Endodermal cell (in vitro differentiated cells): ENCODE measurements at places on chromosomes 5 and 9. TPM values are rescaled to one million over a fixed set of nuclear protein-coding genes. Genes with fewer than 3 reads are reported as not detected.
A peak's percentile ranks its signal among the peaks of the same experiment; 100 is the strongest.

Gene ALG2
- total RNA-seq = 26.4 to 28.8 TPM (median 27.0 TPM) in 3 replicates

Gene SLC25A2
- total RNA-seq = 0.55 TPM in 1 of 3 replicates, not detected in the others

Gene SPINK13
- not detected in 3 replicates for total RNA-seq

Gene PLPP1
- total RNA-seq = 29.0 to 51.1 TPM (median 30.0 TPM) in 3 replicates

Gene CORO2A
- total RNA-seq = 21.0 to 26.3 TPM (median 21.1 TPM) in 3 replicates

Gene CACNA1B
- 3.6 to 4.6 TPM (median 4.0 TPM) in 3 replicates for total RNA-seq

Gene PCDHA11
- 3.4 to 4.7 TPM (median 4.6 TPM) in 3 replicates for total RNA-seq

Gene ZNG1E
- total RNA-seq = 53.2 to 83.7 TPM (median 54.7 TPM) in 3 replicates

Gene CFAP157
- 0.20 to 0.82 TPM (median 0.27 TPM) in 3 replicates for total RNA-seq

Gene ADAMTSL1
- total RNA-seq = 0.19 TPM in 1 of 3 replicates, not detected in the others

Gene PFN3
- not detected in 2 replicates for total RNA-seq

Gene SCGB3A1
- 0.57 TPM in 1 of 2 replicates, not detected in the other for total RNA-seq

DNA sequence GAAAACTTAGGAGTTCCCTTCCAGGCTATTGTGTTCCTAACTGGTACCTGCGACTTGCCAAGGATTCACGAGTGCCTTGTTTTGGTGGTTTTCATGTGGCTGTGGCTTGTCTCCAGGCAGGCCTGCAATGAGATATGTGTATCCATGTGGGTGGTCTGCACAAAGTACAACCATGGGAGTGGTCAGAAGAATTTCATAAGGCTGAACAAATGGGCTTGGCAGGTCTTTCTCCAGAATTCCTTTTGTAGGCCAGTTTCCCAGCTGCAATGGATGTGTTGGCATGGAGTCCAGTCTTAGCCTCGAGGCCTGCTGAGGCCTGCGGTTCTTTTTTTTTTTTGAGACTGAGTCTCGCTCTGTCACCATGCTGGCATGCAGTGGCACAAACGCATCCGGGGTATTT, 28.8 kb upstream of the MELK start:
- no peak overlapping the region for H3K27ac ChIP-seq
- no peak for DNase-seq
- H3K4me1 ChIP-seq = no peaks in the 10 kb centered on the region

- H3K4me1 ChIP-seq = peaks cover 3% of the 10 kb centered on the region
- no peak for DNase-seq
These were observed 6.4 kb upstream of the PLPP1 start for GRCh38 chr5:55541056-55541635.

DNA sequence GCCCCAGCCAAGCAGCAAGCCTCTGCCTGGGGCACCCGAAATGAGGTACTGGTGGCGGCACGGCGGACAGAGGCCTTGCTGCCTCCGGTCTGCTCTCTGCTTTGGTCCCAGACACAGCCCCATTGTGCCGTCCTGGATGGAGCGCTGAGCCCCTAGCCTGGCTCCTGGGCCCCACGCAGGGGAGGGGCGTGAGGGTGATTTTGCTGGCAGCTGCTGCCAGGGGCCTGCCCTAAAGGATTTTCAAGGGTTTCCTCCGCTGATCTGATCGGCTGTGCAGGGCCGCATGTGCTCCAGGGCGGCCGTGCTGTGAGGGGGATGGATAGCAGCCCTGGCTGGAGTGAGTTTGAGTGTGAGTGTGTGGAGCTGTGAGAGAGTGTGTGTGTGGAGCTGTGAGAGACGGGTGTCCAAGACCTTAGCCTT, 1.3 kb downstream of the GPSM1 start:
- no peak for DNase-seq
- H3K4me1 ChIP-seq = peaks cover 17% of the 10 kb centered on the region
- H3K36me3 ChIP-seq = peaks cover 4% of the 10 kb centered on the region
- peak overlapping the region; percentile 81 for H3K27ac ChIP-seq
- H3K27me3 ChIP-seq = no peaks in the 10 kb centered on the region

DNA sequence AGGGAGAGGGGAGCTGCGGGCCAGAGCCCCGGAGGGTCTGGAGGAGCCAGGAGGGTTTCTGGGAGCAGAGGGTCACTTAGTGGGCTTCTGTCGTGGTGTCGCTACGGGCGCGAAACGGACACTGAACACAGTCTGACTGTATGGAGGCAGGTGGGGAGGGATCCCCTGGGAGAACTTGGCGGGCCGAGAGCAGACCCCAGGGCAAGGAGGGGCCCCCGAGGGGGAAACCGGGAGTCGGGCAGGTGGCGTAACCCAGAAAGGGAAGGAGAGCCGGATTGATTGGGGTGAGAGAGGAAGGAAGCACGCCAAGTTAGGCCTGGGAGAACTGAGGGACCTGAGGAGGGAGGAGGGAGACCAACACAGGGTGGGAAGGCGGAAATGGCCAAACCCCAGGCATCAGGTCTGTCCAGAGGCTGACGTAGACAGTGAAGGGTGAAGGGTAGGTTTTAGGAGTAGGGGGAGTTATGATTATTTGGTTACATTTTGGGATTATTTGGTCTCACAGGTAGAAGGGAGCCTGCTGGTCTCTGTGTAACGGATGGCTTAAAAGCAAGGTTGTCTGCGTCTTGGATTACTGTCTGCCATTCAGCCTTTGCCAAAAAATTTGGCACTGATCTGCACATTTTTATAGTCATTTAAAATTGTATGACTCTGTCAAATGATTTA, 3.3 kb upstream of the MSMP start:
- H3K27ac ChIP-seq = peak overlapping the region; percentile 75
- H3K27me3 ChIP-seq = no peaks in the 10 kb centered on the region
- DNase-seq = peak; percentile 88
- H3K4me3 ChIP-seq = peak overlapping the region; percentile 85
- H3K4me1 ChIP-seq = no peaks in the 10 kb centered on the region
- peaks cover 35% of the 10 kb centered on the region for H3K36me3 ChIP-seq

DNA sequence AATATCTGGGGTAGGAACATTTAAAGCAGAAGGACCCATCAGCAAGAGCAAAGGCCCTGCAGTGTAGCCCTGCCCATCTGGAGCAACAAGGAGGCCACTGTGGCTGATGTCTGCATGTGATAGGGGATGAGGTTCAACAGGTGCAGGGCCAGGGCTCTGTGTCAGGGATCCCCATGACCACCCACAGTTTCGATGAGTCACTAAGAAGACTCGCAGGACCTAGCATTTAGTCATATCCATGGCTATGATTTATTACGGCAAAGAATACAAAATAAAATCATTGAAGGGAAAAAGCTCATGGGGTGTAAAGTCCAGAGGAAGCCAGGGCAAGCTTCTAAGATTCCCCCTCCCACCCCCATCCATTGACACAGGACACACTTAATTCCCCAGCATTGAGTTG, 188.6 kb downstream of the ADGRV1 start:
- no peak overlapping the region for H3K4me3 ChIP-seq
- no peak for DNase-seq
- no peak overlapping the region for H3K27ac ChIP-seq

DNA sequence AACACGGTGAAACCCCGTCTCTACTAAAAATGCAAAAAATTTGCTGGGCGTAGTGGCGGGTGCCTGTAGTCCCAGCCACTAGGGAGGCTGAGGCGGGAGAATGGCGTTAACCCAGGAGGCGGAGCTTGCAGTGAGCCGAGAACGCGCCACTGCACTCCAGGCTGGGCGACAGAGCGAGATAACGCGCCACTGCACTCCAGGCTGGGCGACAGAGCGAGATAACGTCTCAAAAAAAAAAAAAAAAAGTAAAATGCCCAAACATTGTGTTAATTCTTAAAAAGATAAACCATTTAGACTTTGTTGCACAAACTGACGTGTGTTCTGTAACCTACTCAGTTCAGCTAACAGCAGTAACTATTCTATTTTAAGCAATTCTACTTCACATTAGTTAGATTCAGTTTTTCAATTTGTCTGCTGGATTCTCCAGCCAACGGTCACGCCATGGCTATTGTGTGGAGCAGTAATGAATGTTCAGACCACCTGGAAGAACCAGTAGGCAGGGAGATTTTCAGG, 119.3 kb upstream of the MAN2A1 start:
- no peak overlapping the region for H3K4me3 ChIP-seq
- DNase-seq = no peak
- H3K4me1 ChIP-seq = no peaks in the 10 kb centered on the region
- H3K27ac ChIP-seq = no peak overlapping the region
- H3K36me3 ChIP-seq = no peaks in the 10 kb centered on the region

DNA sequence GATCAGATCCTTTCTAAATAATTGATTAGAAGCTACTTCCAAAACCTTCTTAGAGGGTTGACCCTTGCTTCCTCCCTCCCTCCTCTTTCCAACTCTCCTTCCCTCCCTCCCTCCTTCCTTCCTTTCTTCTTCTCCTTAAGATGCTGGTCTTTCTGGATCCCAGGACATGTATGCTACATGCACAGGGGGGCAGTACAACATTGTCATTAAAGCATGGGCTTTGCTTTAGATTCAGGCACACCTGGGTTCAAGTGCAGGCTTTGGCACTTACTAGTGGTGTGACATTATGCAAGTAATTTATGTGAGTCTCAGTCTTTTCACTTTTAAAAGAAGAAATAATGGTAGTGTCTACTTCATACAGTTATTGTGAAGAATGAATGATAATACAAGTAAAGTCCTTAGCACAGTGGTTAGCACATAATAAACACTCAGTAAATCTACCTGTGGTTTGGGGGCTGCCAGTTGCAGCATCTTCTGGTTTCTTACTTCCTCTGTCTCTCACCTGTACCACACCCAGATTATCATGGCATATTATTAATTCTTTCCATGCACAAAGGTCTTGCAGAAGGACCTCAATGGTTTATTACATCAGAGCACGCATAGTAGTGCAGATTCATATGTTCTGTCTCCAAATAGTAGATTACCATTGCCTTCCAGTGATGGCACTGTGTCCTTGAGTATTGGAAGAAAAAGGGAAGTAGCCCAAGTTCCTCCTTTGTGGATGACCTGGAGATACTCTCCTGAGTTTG, 154.1 kb downstream of the ARHGAP26 start:
- no peak for DNase-seq
- H3K4me1 ChIP-seq = no peaks in the 10 kb centered on the region
- no peaks in the 10 kb centered on the region for H3K27me3 ChIP-seq
- H3K27ac ChIP-seq = no peak overlapping the region
- no peak overlapping the region for H3K4me3 ChIP-seq

- no peak for DNase-seq
- H3K4me3 ChIP-seq = no peak overlapping the region
- no peaks in the 10 kb centered on the region for H3K4me1 ChIP-seq
- H3K27ac ChIP-seq = no peak overlapping the region
These were observed 4.8 kb upstream of the TTC23L start for GRCh38 chr5:34833976-34834793.

DNA sequence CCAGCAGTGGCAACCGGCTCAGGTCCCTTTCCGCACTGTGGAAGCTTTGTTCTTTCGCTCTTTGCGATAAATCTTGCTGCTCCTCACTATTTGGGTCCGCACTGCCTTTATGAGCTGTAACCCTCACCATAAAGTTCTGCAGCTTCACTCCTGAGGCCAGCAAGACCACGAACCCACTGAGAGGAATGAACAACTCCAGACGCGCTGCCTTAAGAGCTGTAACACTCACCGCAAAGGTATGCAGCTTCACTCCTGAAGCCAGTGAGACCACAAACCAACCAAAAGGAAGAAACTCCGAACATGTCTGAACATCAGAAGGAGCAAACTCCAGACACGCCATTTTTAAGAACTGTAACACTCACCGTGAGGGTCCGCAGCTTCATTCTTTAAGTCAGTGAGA, 103.5 kb downstream of the GLIS3 start:
- H3K36me3 ChIP-seq = no peaks in the 10 kb centered on the region
- H3K4me1 ChIP-seq = no peaks in the 10 kb centered on the region

GRCh38 chr5:157657516-157657915, 5.3 kb upstream of the SOX30 start:
- H3K27ac ChIP-seq = no peak overlapping the region
- H3K27me3 ChIP-seq = no peaks in the 10 kb centered on the region
- peaks cover 2% of the 10 kb centered on the region for H3K4me1 ChIP-seq
- peak overlapping the region; percentile 28 for H3K4me3 ChIP-seq
- H3K36me3 ChIP-seq = no peaks in the 10 kb centered on the region

DNA sequence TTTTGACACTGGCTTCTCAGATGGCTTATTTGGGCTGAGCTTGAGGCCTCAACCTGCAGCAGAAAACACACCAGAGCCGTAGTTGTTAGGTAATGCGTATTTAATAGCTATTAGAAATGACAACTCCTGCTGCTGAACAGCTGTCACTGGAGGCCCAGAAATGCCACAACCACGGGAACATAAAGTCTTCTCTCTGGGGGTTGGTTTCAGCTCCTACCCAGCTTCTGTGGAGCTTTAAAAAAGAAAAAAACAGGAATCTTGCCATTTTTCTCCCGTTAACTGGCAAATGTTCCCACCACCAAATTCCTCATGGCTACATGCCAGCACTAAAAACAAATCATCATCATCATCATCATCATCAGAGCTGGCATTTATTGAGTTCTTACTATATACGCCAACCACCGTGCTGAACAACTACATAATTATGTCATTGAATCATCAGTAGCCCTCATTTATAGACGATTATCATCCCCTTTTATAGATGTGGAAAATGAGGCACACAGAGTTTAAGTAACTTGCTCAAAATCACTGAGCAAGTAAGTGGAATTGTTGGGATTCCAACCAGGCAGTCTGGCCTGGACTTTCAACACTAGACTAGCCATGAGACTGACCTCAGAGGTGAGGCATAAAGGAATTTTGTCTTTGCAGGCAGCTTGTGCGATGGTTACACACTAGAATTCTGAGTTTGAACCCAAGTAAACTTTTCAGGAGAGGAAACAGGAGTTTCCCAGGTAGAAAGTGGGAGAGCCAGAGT, 185.3 kb upstream of the WWC1 start:
- no peaks in the 10 kb centered on the region for H3K36me3 ChIP-seq
- no peak overlapping the region for H3K27ac ChIP-seq

DNA sequence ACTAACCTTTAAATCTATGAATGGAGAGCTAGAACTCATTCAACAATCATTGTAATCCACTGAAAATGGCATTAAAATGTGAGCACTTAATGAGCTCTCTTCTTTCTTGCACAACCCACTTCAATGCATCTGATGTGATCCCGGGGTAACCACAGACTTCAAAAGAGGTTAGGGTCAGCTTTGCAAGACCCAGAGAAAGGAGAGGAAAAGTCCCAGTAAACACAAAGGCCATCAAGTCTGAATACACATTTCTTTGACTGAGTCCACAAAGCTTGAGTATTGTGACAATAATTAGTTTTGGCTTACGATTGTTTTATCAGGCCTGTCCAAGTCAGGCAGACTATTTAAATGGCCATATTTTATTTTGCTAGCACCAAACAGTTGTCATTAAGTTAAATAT, 148.8 kb upstream of the ZNF608 start:
- H3K27me3 ChIP-seq = no peaks in the 10 kb centered on the region
- H3K4me1 ChIP-seq = no peaks in the 10 kb centered on the region
- DNase-seq = no peak
- peak overlapping the region; percentile 42 for H3K27ac ChIP-seq

- H3K36me3 ChIP-seq = no peaks in the 10 kb centered on the region
- no peak overlapping the region for H3K27ac ChIP-seq
- DNase-seq = no peak
- H3K4me3 ChIP-seq = no peak overlapping the region
These were observed 350.8 kb downstream of the NFIB start for GRCh38 chr9:13963005-13963653.

- no peak for DNase-seq
- H3K4me1 ChIP-seq = no peaks in the 10 kb centered on the region
- H3K4me3 ChIP-seq = no peak overlapping the region
- H3K36me3 ChIP-seq = no peaks in the 10 kb centered on the region
These were observed 3.8 kb upstream of the RASEF start for GRCh38 chr9:83066771-83067170.

GRCh38 chr9:38235244-38235643, 157.3 kb upstream of the ALDH1B1 start:
- no peak overlapping the region for H3K4me3 ChIP-seq
- DNase-seq = no peak
- H3K36me3 ChIP-seq = no peaks in the 10 kb centered on the region
- H3K4me1 ChIP-seq = peaks cover 17% of the 10 kb centered on the region
- no peaks in the 10 kb centered on the region for H3K27me3 ChIP-seq
- H3K27ac ChIP-seq = no peak overlapping the region

- no peaks in the 10 kb centered on the region for H3K27me3 ChIP-seq
- peaks cover 8% of the 10 kb centered on the region for H3K4me1 ChIP-seq
- no peak for DNase-seq
- no peak overlapping the region for H3K4me3 ChIP-seq
- no peak overlapping the region for H3K27ac ChIP-seq
- no peaks in the 10 kb centered on the region for H3K36me3 ChIP-seq
These were observed 62.1 kb upstream of the HSPA9 start for GRCh38 chr5:138637256-138637655.
